Caco-2 (cell line): ENCODE measurements at places on chromosomes 7 and 10. TPM values are rescaled to one million over a fixed set of nuclear protein-coding genes. Genes with fewer than 3 reads are reported as not detected.

Gene CYTH3
- total RNA-seq, result 27.8 and 29.1 TPM in 2 replicates

Gene WNT2
- total RNA-seq, result not detected in 2 replicates

Gene CABCOCO1
- not detected in 2 replicates for total RNA-seq

Gene PTPRN2
- total RNA-seq, result 1.4 and 2.6 TPM in 2 replicates

Gene GARIN1A
- total RNA-seq, result 0.48 and 0.79 TPM in 2 replicates

Gene CALML5
- not detected in 2 replicates for total RNA-seq

Gene SKAP2
- 36.2 and 38.2 TPM in 2 replicates for total RNA-seq

Gene UCN3
- not detected in 2 replicates for total RNA-seq

Gene MEST
- total RNA-seq, result 270 and 295 TPM in 2 replicates

Gene MUC3A
- total RNA-seq, result 25.1 and 27.0 TPM in 2 replicates

Gene GDF10
- not detected in 2 replicates for total RNA-seq
